ENCODE measurements at places on chromosomes 11 and 22.

DNA sequence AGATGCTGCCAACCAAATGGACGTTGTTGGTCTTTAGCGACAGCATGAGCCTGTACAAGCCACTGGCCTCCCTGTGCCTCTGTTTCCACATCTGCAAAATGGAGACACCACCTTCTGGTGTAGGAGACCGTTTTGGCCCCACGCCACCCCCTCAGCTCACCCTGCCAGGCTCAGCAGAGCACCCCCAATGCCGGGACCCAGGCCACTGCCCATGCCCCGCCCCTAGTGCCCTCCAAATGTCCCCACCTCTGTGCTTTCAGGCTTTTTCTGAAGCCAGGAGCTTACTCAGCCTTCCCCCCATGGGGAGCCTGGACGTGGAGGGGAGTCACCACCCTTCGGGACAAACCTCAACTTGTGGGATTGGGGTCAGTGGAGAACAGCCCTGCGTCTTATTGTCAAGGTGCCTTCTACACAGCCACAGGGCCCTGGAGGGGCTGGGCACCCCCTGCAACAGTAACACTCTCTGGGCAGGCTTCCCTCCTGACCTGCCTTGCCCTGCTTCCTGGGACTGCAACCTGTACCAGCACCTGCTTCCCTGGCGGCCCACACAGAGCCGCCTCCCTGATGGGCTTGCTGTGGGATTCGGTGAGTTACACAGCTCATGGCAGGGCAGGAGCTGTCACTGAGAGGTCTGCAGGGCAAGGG is 24.6 kb upstream of the RTL6 start:
- no peak for DNase-seq

DNA sequence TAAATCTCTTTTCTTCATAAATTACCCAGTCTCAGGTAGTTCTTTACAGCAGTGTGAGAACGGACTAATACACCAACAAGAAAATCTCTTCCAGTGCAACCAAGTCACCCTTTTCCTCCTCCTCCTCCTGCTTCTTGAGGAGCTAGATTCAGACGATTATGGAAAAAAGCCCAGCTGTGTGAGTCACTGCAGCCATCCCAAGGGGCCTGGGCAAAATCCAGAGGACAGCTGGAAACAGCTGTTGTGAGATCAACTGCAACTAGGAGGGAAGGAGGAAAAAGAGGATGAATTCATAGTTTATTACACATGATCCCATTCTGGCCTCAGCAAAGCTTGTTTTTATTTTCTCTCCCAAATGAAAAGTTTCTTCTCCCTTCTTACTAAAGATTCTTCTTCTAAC is 32.9 kb downstream of the RBFOX2 start:
- no peak for DNase-seq

- no peak for DNase-seq
Measured at GRCh38 chr22:50712341-50713007, 25.5 kb upstream of the ACR start.

DNA sequence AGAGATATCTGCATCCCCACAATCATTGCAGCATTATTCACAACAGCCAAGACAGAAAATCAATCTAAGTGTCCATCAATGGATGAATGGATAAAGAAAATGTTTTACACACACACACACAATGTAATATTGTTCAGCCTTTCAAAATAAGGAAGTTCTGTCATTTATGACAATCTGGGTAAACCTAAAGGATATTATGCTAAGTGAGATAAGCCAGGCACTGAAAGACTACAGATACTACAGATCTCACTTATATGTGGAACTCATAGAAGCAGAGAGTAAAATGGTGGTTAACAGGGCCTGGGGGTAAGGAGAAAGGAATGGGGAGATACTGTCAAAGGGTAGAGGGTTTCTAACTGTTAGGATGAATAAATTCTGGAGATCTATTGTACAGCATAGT is 36.0 kb upstream of the EED start:
- DNase-seq, result no peak

DNA sequence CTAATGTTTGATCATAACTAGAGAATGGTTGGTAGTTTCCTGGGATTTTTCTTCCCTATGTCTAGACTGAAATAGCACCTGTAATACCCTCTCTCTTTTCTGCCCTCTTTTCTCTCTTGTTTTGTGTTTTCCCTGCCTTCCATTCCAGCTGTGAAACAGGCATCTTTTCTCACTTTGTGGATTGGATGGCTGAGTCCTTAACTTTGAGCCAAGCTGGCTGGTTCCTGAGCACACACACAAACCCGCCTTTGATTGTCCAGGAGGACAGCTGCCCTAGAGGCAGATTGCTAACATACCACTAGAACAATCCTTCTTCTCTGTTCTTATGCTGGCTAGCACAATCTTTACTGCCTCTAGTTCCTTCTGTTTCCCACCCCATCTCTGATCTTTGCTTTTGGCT is 17.7 kb downstream of the CTNND1 start:
- no peak for DNase-seq
